ENCODE measurements at places on chromosomes 3 and 15. TPM values are rescaled to one million over a fixed set of nuclear protein-coding genes. Genes with fewer than 3 reads are reported as not detected.

Gene PLSCR5
- total RNA-seq = not detected

Gene ARL8B
- total RNA-seq = 34.7 TPM

Gene ADAMTS7
- 1.8 TPM for total RNA-seq

Gene XIRP1
- not detected for total RNA-seq

Gene TNFAIP8L3
- 7.9 TPM for total RNA-seq

Gene PTX3
- 16.4 TPM for total RNA-seq

Gene DUOXA2
- not detected for total RNA-seq

Gene SMAD6
- total RNA-seq = 92.6 TPM

GRCh38 chr3:134874737-134875413 is 79.8 kb downstream of the EPHB1 start:
- no peaks in the 10 kb centered on the region for H3K4me1 ChIP-seq
- no peak overlapping the region for H3K4me3 ChIP-seq
- H3K27me3 ChIP-seq = no peaks in the 10 kb centered on the region
- no peak overlapping the region for H3K27ac ChIP-seq

GRCh38 chr3:7841451-7841850 is 660.2 kb upstream of the LMCD1 start:
- H3K36me3 ChIP-seq = no peaks in the 10 kb centered on the region
- no peak for DNase-seq
- no peak overlapping the region for H3K27ac ChIP-seq

- H3K27me3 ChIP-seq = no peaks in the 10 kb centered on the region
- no peak overlapping the region for H3K4me3 ChIP-seq
- H3K36me3 ChIP-seq = no peaks in the 10 kb centered on the region
- H3K27ac ChIP-seq = no peak overlapping the region
- no peak for DNase-seq
- no peaks in the 10 kb centered on the region for H3K4me1 ChIP-seq
Observed at GRCh38 chr3:98565237-98565643, 28.2 kb downstream of the CPOX start.

DNA sequence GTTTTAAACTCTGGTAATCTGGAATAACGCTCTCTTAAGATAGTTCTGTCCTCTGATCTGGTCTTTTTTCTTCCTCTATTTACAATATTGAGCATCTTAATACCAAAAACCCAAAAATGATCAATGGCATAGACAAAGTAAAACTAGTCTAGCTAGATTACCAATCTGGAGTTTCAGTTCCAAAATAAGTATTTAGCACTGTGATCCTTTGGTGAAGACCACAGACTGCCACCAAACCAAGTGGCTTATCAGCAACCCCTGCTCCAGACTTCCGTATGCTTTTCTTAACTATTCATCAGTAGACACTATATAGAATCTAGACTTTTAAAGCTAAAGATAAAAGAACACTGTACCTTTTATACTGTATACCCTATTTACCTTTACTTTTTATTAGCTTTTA is 35.5 kb upstream of the MAN2C1 start:
- no peaks in the 10 kb centered on the region for H3K4me1 ChIP-seq
- peaks cover 72% of the 10 kb centered on the region for H3K36me3 ChIP-seq
- no peak overlapping the region for H3K4me3 ChIP-seq
- DNase-seq = no peak
- H3K27ac ChIP-seq = no peak overlapping the region

GRCh38 chr3:155390351-155390750 is 96.9 kb upstream of the STRIT1 start:
- H3K4me1 ChIP-seq = peaks cover 4% of the 10 kb centered on the region
- no peak overlapping the region for H3K27ac ChIP-seq
- H3K4me3 ChIP-seq = no peak overlapping the region
- no peaks in the 10 kb centered on the region for H3K36me3 ChIP-seq
- no peak for DNase-seq
- H3K27me3 ChIP-seq = no peaks in the 10 kb centered on the region

DNA sequence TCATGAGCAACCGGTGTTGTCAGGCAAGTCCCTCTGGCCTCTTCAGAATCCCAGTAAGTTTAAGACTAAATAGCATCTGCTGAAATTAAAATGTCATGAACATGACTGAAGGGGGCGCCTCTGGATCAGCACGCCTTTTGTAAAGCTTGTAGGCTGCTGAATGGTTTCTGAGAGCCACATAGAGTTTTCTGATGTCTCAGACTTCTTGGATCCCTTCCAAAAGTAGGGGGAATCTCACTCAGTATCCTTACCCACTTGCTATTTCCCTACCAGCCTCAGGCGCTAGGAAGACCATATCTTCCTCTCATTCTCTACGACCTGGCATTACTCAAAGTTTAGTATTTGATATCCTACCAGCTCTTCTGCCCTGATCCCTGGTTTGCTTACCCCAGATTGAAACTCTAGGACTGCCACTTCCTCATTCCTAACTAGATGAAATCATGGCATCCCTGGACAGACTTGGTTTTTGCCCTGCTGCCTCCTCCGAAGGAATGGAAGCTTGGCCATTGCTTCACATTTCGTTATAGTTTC is 62.7 kb upstream of the CD47 start:
- no peak overlapping the region for H3K4me3 ChIP-seq
- no peaks in the 10 kb centered on the region for H3K27me3 ChIP-seq
- H3K36me3 ChIP-seq = no peaks in the 10 kb centered on the region
- no peak for DNase-seq

GRCh38 chr3:190505381-190506003 is 8.4 kb upstream of the IL1RAP start:
- DNase-seq = no peak
- no peaks in the 10 kb centered on the region for H3K36me3 ChIP-seq
- H3K27me3 ChIP-seq = no peaks in the 10 kb centered on the region

GRCh38 chr15:76976141-76976540 is 18.8 kb upstream of the PSTPIP1 start:
- H3K36me3 ChIP-seq = no peaks in the 10 kb centered on the region
- no peak overlapping the region for H3K27ac ChIP-seq
- H3K4me3 ChIP-seq = no peak overlapping the region
- H3K27me3 ChIP-seq = no peaks in the 10 kb centered on the region
- H3K4me1 ChIP-seq = no peaks in the 10 kb centered on the region

GRCh38 chr3:60417576-60417975 is 833.7 kb downstream of the FHIT start:
- H3K36me3 ChIP-seq = no peaks in the 10 kb centered on the region
- H3K4me1 ChIP-seq = no peaks in the 10 kb centered on the region
- no peak overlapping the region for H3K4me3 ChIP-seq
- no peak for DNase-seq

GRCh38 chr15:42411884-42412283 is 52.6 kb downstream of the CAPN3 start:
- no peak for DNase-seq
- H3K27me3 ChIP-seq = no peaks in the 10 kb centered on the region
- peaks cover 16% of the 10 kb centered on the region for H3K36me3 ChIP-seq
- H3K4me1 ChIP-seq = no peaks in the 10 kb centered on the region

DNA sequence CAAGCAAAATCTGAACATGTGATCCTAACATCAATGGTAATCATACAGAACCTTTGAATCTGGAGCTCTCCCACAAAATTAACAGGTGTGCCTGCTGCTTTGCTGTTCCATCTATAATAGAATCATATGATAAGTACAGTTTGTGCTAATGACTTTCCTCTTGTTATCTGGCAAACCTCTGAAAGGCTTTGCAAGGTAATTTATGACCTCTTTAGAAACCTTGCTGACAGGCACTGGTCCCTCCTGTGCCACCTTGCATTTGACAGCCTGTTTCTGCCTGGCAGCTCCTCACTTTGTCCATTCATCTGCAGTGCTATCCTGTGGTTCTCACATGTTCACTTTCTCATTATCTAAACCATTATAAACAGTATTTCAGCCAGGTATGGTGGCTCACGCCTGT is 10.2 kb upstream of the HTR3C start:
- no peak overlapping the region for H3K27ac ChIP-seq
- no peaks in the 10 kb centered on the region for H3K4me1 ChIP-seq
- H3K36me3 ChIP-seq = no peaks in the 10 kb centered on the region
- no peak for DNase-seq
- H3K27me3 ChIP-seq = no peaks in the 10 kb centered on the region
- no peak overlapping the region for H3K4me3 ChIP-seq

GRCh38 chr3:55661571-55661970 is 174.5 kb upstream of the WNT5A start:
- no peaks in the 10 kb centered on the region for H3K4me1 ChIP-seq
- DNase-seq = no peak
- no peak overlapping the region for H3K27ac ChIP-seq
- H3K36me3 ChIP-seq = no peaks in the 10 kb centered on the region
- H3K27me3 ChIP-seq = no peaks in the 10 kb centered on the region
- H3K4me3 ChIP-seq = no peak overlapping the region

DNA sequence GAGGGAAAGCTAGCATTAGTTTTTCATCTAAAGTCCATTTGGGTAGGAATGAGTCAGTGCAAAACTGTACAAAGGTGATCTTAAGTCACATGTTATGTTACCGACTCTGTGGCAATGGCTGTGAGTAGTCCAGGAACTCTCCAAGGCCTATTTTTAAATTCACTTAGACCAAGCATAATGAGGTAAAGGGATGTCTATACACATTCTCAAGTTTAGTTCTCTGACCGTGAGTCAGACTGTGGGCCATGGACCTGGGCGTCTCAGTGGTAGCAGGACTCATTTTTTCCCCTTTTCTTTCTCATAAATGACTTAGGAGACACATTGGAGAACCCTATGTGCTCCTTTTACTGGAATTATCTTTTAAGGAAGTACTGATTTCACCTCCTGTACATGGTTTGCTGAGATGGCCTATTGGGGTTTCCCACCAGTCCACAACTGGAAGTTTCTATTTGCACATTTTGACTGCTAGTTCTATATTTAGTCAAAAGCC is 488.7 kb upstream of the TPRG1 start:
- peaks cover 50% of the 10 kb centered on the region for H3K4me1 ChIP-seq
- H3K27me3 ChIP-seq = no peaks in the 10 kb centered on the region
- no peak overlapping the region for H3K4me3 ChIP-seq
- peak overlapping the region; percentile 26 for H3K27ac ChIP-seq

GRCh38 chr3:170473358-170473757 is 54.7 kb downstream of the CLDN11 start:
- H3K4me1 ChIP-seq = no peaks in the 10 kb centered on the region
- no peaks in the 10 kb centered on the region for H3K27me3 ChIP-seq
- H3K27ac ChIP-seq = no peak overlapping the region
- DNase-seq = no peak
- H3K36me3 ChIP-seq = no peaks in the 10 kb centered on the region

- no peaks in the 10 kb centered on the region for H3K27me3 ChIP-seq
- no peaks in the 10 kb centered on the region for H3K4me1 ChIP-seq
- no peak overlapping the region for H3K27ac ChIP-seq
- H3K4me3 ChIP-seq = no peak overlapping the region
Observed at GRCh38 chr3:115401851-115402501, 221.3 kb upstream of the GAP43 start.

GRCh38 chr15:94451466-94451865 is 220.1 kb downstream of the MCTP2 start:
- no peaks in the 10 kb centered on the region for H3K27me3 ChIP-seq
- H3K4me3 ChIP-seq = no peak overlapping the region
- H3K36me3 ChIP-seq = no peaks in the 10 kb centered on the region
- H3K4me1 ChIP-seq = no peaks in the 10 kb centered on the region
- no peak overlapping the region for H3K27ac ChIP-seq

DNA sequence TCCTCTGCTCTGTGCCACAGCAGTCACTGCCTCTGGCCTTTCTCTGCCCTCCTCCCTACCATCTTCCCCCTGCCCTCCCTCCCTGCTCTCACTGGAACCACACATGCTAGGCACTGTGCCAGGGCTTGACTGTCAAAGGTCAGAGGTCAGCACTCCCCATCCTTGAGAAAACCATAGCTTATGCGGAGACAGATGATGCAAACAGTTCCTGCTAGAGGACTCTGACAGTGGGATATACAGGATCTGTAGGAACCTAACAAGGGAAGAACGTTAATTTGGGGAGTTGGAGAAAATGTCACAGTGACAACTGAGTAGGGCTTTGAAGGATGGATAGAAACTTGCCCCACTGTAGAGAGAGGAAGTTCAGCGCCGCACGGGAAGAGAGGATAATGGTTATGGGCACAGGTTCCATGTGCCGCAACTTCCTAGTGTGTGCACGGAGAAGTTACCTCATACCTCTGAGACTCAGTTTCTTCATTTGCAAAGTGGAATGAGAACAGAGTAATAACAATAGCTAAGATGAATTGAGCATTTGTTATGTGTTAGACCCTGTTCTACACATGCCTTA is 29.3 kb upstream of the XYLB start:
- DNase-seq = no peak
- H3K27ac ChIP-seq = no peak overlapping the region
- no peaks in the 10 kb centered on the region for H3K36me3 ChIP-seq
- no peak overlapping the region for H3K4me3 ChIP-seq
- H3K4me1 ChIP-seq = no peaks in the 10 kb centered on the region
- no peaks in the 10 kb centered on the region for H3K27me3 ChIP-seq

- H3K4me3 ChIP-seq = no peak overlapping the region
- no peak overlapping the region for H3K27ac ChIP-seq
- no peaks in the 10 kb centered on the region for H3K36me3 ChIP-seq
- DNase-seq = peak; percentile 91
- H3K4me1 ChIP-seq = peaks cover 19% of the 10 kb centered on the region
Observed at GRCh38 chr15:65077981-65078352, 1.4 kb downstream of the KBTBD13 start.

DNA sequence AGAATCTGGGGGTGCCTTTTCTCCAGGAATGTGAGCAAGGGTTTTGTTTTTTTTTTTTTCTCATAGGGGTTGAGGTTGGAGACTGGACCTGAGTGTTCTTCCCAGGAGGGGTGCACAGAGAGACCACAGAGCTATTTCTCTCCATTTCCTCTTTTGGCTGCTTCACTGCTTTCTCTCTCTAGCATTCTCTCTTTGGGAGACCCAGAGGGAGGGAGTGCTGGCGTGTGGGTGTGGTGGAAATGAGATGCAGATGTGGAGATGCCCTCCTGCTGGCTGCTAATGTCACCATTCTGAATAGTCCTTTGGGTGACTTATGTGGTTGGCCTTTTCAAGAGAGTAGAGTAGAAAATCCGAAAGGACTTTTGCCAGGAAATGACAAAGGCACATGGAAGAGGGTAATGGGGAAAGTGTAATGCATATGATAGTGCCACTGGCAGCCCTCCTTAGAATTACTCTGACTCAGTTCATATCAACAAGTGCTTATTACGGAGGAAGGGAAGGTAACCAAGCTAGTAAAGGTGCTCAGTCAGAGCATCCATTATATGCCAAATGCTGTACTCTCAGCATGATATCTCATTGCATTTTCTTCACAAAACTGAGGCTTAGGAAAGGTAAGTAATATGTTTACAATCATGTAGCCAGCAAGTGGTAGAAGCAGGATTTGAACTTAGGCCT is 1.9 kb downstream of the SYN2 start:
- DNase-seq = no peak
- no peak overlapping the region for H3K4me3 ChIP-seq
- peaks cover 2% of the 10 kb centered on the region for H3K4me1 ChIP-seq
- no peak overlapping the region for H3K27ac ChIP-seq
- peaks cover 12% of the 10 kb centered on the region for H3K27me3 ChIP-seq
- no peaks in the 10 kb centered on the region for H3K36me3 ChIP-seq
